NCI-H187 treated with DMSO at 0.1 percent for 48 hours (cell line): ENCODE measurements at places on chromosomes 6 and 20.

DNA sequence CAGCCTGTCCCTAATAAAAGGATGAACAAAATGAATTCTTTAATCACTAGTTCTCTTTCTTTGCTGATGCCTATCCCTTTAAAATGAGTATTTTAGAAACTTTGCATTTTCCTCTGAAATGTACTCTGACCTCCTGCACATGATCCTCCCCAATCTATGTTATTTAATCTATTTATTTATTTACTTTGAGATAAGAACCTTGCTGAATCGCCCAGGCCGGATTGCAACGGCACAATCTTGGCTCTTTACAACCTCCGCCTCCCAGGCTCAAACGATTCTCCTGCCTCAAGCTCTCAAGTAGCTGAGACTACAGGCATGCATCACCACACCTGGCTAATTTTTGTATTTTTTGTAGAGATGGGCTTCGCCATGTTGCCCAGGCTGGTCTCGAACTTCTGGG is 27.9 kb downstream of the ADTRP start:
- DNase-seq = no peak

DNA sequence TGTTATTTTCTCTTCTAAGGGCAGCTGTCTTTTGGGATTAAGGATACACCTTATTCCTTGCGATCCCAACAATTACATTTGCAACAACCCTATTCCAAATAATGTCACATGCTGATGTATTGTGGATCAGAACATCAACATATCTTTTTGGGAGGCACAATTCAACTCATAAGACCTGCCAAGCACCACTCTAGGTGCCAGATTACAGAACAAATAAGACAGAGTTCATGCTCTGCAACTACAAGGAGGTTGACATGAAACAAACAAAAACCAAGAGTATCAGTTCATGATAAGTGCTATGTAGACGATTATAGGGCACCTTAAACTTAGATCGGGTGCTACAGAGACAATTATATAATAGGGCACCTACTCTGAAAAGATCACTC is 203.2 kb upstream of the SGK1 start:
- DNase-seq = peak; percentile 39

DNA sequence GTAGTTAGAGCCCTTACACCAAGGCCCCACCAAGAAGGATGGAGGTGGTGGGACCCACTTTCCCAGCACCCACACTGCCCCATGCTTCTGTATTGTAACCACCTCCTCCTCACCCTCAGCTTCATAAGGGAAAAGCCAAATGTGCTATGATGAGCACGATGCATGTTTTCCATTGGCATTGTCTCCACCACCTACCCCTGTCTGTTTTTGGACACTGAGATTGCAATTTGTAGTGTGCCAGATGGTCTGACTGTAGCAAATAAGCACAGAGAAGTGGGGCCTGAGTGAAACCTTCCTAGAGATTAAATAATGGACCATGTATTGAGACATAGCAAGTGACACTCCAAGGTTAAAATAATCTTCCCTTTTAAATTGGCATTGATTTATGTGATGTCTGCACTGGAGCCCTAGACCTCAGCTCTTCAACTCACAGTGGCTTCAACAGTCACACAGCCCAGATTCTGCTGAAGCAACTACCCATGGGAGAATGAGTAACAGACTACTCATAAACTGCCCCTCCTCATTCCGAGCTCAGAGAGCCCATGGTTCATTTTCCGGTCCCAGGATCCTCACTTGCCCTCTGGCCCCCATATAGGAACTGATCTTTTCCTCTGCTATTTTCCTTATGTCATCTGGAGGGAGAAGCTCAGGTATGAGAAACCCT is 177.9 kb downstream of the COL9A1 start:
- DNase-seq = no peak

GRCh38 chr6:32244946-32245398 is 21.1 kb upstream of the NOTCH4 start:
- DNase-seq = no peak

- DNase-seq = no peak
These were observed 181.8 kb upstream of the RALGAPA2 start for GRCh38 chr20:20894280-20894679.

DNA sequence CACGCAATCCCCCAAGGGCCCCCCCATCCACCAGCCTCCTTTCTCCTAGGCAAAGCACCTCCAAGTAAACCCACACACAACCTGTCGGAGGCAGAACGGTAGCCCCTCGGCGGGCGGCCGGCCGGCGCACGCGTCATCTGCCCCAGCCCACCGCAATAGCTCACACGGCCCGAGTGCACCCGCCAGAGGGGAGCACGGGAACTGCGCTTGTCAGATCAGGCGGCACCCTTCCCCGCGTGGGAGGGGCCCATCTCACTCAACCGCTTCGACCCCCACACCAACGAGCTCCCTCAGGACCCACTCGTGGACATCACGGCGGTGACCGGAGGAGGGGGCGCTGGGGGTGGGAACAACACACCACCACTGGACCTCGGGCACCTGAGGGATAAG is 767.9 kb upstream of the DEFB115 start:
- no peak for DNase-seq

- no peak for DNase-seq
These were observed 71.4 kb upstream of the PREP start for GRCh38 chr6:105474234-105474633.

DNA sequence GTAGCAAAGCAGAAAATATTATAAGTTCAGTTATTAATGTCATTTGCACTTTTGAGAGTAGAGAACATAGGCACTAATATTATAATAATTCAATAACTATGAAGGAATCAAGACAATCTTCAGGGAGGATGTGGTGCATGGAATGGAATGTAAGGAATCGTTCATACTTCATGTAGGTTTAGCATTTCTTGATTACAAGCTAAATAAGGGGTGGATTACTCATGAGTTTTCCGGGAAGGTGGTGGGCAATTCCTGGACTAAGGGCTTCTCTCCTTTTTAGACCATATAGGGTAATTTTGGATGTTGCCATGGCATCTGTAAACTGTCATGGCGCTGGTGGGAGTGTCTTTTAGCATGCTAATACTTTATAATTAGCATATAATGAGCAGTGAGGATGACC is 9.1 kb upstream of the BTNL2 start:
- no peak for DNase-seq

DNA sequence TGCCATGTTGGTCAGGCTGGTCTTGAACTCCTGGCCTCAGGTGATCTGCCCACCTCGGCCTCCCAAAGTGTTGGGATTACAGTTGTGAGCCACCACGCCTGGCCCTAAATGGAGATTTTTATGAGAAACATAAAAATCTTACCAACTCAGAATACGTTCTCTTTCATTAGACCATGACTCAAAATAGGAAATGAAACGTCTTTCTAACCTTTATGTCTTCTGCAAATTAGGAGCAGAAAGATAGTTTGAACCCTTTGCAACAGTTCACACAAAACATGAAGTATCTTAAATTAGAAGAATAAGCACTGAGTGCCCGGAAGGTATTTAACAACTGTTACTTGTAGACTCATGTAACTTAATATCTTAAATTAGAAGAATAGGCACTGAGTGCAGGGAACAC is 48.3 kb downstream of the AHI1 start:
- DNase-seq = no peak

GRCh38 chr6:8530785-8531435 is 95.6 kb upstream of the SLC35B3 start:
- no peak for DNase-seq

DNA sequence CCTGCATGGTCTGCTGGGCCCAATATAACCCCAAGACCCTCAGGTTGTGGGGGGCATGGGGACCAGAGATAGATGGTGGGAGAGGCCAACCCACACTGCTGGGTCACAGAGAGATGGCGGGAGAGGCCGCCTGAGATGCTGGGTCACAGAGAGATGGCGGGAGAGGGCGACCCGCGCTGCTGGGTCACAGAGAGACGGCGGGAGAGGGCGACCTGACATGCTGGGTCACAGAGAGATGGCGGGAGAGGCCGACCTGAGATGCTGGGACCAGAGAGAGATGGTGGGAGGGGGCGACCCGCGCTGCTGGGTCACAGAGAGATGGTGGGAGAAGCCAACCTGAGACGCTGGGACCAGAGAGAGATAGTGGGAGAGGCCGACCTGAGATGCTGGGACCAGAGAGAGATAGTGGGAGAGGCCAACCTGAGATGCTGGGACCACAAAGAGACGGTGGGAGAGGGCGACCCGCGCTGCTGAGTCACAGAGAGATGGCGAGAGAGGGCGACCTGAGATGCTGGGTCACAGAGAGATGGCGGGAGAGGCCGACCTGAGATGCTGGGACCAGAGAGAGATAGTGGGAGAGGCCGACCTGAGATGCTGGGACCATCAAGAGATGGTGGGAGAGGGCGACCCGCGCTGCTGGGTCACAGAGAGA is 133.2 kb downstream of the DLL1 start:
- no peak for DNase-seq

GRCh38 chr6:2072453-2072852 is 173.0 kb downstream of the GMDS start:
- no peak for DNase-seq

DNA sequence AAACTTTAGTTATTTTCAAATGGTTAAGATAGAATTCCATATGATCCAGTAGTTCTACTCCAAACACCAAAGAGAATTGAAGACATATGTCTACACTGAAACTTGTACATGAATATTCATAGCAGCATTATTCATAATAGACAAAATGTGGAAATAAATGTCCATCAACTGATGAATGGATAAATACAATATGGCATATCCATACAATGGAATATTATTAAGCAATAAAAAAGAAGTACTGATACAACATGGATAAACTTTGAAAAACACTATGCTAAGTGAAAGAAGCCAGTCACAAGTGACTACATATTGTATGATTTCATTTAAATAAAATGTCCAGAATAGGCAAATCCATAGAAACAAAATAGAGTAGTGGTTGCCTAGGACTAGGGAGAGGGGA is 33.6 kb upstream of the TRAF3IP2 start:
- no peak for DNase-seq

DNA sequence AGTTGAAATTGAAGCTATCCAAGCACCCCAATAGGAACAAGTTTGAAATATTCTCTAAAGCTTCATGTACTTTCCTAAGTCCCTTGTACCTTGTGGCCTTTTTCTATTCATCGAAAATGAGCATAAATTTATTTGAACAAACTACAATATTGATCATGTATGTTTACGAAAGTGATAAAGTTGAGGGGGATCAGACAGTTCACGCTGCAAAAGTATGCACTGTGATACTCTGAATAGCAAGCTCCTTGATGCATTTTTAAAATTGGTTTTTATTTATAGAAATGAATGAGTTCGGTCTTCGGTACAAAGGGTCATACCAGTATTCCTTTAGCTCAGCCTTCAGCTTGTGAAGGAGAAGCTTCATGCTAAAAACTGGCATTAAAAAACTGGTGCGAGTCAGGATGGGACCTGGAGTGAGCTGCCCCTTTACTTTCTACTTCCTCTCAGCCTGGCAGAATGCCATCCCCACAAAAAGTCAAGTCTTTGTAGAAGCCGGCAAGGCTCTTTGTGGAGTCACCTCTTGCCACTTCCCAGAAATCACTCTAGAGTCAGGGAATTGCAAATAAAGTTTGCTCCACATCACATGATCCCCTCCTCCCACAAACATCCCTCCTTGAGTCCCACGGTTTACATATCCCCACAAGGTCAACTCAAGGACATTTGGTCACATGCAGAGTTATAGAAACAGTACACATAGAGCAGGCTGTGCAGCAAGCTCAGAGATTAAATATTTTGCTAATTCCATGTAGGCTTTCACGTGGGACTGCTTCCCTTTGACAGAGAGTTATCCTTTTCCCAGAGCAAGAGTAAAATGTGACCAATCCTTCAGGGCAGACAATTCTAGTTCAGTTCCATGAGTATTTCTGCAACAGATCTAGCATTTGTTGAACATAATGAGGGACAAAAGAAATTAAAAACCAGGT is 34.6 kb upstream of the ADGRF1 start:
- DNase-seq = no peak

- no peak for DNase-seq
These were observed 3.3 kb upstream of the RAET1G start for GRCh38 chr6:149925974-149926777.

DNA sequence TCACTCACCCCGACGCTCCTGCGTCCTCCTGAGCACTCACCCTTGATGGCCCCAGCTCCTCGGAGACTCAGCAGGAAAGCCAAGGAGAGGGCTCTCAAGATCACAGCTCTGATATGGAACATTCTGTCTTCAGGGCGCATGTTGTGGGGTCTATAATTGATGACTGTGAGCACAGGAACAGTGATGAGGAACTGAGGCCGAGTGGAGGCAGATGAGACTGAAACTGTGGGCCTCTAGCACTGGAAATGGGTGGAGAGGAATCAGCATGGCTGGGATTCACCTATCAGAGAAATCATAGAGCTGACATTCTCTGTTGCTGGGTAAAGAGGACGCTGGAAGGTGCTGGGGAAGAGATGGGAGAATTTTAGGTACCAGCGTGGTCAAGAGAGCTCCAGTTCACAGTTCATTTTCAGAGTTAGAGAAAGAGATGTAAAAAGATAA is at the start of gene HLA-DPA1:
Gene HLA-DPA1 (minus strand): TSS at position 219 of the 441 bp plus-strand sequence.
- DNase-seq = no peak

GRCh38 chr6:39310542-39310941 is 3.7 kb downstream of the KCNK17 start:
- no peak for DNase-seq

DNA sequence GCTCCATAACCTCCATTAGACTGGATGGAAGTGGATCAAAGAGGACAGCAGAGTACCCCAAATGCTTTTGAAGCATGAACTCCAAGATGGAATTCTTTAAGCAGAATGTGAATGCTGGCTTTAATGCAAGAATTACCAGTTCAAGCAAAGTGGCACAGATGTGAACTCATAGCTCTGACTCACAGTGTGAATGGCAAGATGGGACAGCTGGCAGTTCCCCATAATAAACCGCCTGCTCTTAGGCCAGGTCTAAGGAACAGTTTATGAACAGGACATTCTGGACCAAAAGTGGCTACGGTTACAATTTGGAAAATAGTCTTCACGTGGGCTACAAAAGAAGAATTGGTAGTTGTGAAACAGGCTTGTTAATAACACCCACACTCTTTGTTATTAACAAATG is 76.5 kb downstream of the SPTLC3 start:
- DNase-seq = no peak

DNA sequence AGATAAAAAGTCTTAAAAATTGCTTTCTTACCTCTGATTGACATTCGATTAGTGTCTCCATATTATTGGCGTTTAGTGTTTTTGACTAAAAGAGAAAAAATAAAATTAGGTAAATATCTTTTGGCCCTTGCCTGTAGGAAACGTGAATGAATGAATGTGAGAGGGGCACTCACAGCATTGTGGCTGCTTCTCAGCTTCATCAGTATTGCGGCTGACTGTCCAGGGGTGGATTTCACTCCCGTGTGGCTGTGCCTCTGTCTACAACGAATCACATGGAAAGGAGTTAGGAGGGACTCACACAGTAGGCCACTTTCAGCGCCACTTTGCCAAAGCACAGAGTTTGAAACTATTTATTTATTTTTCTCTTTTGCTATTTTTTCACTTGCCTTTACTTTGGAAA is 844 bp downstream of the TAGAP start:
- DNase-seq = no peak
